ENCODE measurements at places on chromosomes 1 and 21. TPM values are rescaled to one million over a fixed set of nuclear protein-coding genes. Genes with fewer than 3 reads are reported as not detected.

KCNT2 gene
- total RNA-seq = not detected

LRRC41 gene
- total RNA-seq = 29.8 TPM

ATP1A2 gene
- not detected for total RNA-seq

AMY1B gene
- total RNA-seq = not detected

DDAH1 gene
- total RNA-seq = not detected

EDARADD gene
- total RNA-seq = 0.50 TPM

- DNase-seq = peak; percentile 93
These were observed 161.2 kb downstream of the RUNX1 start for GRCh38 chr21:34887725-34888568.

GRCh38 chr1:244329591-244330317 is 122.0 kb downstream of the ADSS2 start:
- DNase-seq = no peak

- no peak for DNase-seq
These were observed 41.7 kb downstream of the PKNOX1 start for GRCh38 chr21:43015906-43016540.

GRCh38 chr1:34670982-34671381 is 83.9 kb upstream of the GJB5 start:
- DNase-seq = no peak

- no peak for DNase-seq
These were observed 13.9 kb downstream of the UBIAD1 start for GRCh38 chr1:11286735-11287410.
